A549 (cell line): ENCODE measurements at places on chromosomes 12 and 14.
A peak's percentile ranks its signal among the peaks of the same experiment; 100 is the strongest.

DNA sequence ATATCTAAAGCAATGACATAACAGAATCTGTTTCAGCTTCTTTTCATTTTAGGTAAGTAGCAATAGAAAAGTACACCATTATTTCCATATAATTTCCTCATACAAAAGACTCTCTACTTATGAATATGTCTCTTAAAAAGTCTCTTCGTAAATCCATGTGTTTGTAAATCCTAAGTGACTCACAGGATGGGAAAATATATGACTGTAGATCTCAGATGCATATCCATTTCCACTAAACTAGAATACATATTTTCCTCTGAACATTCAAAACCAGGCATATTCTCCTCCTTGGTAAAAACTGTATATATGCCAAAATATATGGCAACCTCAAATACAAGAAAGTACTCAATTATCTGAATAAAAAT is 93.6 kb downstream of the TXNDC16 start:
- DNase-seq = no peak

DNA sequence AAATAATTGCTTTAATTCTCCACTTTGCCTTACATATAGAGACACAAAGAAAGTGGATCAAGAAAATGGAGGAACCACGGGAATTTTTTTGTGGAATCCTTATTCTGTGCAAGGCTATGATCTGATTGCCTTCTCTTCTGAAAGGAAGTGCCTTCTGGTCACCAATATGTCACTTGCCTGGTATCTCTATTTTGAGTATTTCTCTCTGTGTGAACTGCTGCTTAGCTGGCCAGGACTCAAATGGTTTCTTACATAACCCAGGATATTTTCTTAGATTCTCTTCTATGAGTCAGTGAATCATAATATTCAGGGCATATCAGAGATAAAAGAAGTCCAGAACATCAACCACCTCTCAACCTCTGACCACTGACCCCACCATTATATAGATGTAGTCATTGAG is 156.1 kb downstream of the DIO2 start:
- DNase-seq = no peak

GRCh38 chr14:50882932-50883826 is 11.3 kb downstream of the ABHD12B start:
- DNase-seq = no peak

GRCh38 chr12:30202521-30203254 is 418.9 kb upstream of the TMTC1 start:
- no peak for DNase-seq

GRCh38 chr12:102702447-102703114 is 214.5 kb downstream of the PAH start:
- peak; percentile 53 for DNase-seq

DNA sequence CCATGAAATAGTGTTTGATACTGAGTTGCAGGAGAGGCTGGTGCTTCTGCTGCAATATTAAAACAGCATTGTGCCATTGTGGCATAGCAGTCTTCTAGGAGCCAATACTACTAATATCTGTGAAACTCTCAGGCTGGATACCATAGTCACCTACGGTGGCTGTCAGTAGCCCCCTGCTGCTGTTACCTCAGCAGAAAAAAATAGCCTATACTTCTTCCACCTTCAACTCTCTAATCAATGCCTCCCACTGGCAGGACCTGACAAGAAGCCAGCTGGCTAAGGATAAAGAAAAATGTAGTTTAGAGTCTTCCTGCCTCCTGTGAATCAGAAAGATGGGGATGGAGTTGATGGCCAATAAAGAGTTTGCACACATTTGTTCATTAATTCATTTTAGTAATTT is 91.6 kb downstream of the PDE3A start:
- DNase-seq = no peak

- no peak for DNase-seq
Observed at GRCh38 chr12:110174373-110174996, 50.3 kb downstream of the IFT81 start.

- DNase-seq = peak; percentile 25
Observed at GRCh38 chr14:69693801-69694729, 72.9 kb upstream of the SRSF5 start.

DNA sequence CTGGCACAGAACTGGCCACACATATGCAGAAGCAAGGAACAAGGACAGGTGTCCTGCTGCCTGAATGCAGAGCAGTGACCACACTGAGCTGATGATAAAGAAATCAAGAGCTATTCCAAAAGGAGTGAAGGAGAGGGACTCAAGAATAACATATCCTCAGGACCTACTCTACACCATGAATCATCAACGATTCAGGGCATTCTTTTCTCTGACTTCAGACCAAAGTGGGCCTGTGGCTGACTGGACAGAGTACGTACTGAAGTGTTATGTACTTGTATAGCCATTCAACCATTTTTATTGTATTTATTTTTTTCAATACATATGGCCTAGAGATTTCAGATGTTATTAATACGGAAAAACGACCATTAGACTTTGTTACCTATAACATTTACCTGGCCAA is 177.5 kb upstream of the TMTC1 start:
- no peak for DNase-seq

GRCh38 chr14:56322531-56322930 is 204.3 kb downstream of the PELI2 start:
- DNase-seq = no peak

DNA sequence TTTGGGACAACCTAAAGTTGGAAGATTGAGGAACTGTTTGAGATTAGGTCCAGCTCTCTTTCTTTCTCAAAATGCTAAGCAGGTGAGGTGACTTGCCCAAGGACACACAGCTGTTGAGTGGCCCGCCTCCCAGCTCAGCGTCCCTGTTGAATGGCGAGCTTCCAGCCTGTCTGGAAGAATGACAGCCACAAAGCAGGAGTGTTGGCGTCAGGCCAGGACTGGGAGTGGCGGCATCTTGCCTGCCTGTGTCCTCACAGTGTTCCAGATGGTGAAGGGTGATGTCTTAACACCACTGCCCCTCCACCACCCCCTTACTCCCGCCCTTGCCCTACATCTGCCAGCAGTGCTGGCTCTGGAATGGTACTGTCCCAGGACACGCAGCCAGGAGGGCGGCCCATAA is 4.4 kb upstream of the CEBPE start:
- no peak for DNase-seq

DNA sequence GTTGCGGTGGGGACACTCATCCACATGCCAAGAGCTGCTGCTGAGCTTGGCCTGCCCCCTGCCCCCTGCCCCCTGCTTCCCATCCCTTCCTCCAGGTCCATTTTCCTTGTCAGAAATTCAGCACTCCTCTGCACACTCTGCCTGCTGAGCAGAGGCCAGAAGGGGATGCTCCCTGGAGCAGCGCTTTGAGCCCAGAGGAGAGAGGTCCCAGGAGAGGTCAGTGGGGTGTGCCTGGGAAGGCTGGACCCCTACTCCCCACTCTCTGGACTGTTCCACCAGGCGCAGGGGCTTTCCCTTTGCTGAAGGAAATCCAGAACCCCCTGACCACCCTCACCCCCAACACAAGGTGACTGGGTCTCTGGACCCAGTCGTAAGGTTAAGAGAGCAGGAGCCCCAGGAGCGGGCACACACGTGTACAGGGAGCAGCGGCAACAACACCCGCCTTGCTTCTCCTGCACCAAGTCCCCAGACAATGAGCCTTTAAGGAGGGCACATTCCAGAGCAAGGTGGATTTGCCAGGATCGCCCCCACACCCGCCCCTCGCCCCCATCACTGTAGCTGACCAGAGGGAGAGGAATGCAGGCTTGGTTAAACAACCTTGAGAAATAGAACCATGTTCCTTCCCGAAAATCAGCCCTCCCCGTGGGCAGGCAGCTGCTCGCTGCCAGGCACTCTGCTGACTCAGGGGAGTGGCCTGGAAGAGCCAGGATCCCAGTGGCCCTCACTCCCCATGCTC is 30.7 kb downstream of the ISCA2 start:
- no peak for DNase-seq

DNA sequence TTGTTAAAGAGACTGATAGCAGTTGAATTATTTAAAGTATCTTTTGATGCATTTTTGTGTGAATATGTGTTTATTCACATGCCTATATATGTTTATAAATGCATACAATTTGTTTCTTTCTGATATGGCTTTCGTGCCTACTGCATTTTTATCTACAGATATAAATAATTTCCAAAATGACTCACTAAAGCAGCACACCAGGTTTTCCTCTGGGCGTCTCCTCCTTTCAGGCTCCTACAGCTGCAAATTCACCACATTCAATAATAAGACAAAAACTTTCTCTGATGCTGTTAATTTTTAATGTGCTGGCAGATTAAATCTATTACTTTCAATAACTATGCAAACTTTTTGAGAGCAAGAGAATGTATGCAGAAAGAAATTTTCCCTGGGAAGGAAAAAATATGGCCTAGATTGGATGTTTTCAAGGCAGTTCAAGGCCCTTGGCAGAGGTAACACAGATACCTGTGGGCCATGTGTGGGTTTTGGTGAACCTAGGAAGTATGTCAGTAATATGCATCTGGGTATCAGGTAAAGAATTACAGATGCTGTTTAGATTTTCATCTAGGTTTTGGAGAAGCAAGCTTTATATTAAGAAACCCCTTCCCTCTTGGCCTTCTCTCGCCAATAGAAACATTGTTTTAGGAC is 381.8 kb downstream of the EGLN3 start:
- no peak for DNase-seq

- no peak for DNase-seq
Observed at GRCh38 chr14:30678926-30679431, 56.9 kb downstream of the SCFD1 start.

- no peak for DNase-seq
Observed at GRCh38 chr14:21070083-21070609, at the start of gene ARHGEF40. Gene ARHGEF40 (plus strand): TSS chr14:21070304. CDS start chr14:21070397, 93 bp downstream.

GRCh38 chr14:100523843-100524169 is 63.4 kb downstream of the BEGAIN start:
- DNase-seq = no peak

GRCh38 chr14:102087762-102088011 is 843 bp upstream of the HSP90AA1 start:
- no peak for DNase-seq

DNA sequence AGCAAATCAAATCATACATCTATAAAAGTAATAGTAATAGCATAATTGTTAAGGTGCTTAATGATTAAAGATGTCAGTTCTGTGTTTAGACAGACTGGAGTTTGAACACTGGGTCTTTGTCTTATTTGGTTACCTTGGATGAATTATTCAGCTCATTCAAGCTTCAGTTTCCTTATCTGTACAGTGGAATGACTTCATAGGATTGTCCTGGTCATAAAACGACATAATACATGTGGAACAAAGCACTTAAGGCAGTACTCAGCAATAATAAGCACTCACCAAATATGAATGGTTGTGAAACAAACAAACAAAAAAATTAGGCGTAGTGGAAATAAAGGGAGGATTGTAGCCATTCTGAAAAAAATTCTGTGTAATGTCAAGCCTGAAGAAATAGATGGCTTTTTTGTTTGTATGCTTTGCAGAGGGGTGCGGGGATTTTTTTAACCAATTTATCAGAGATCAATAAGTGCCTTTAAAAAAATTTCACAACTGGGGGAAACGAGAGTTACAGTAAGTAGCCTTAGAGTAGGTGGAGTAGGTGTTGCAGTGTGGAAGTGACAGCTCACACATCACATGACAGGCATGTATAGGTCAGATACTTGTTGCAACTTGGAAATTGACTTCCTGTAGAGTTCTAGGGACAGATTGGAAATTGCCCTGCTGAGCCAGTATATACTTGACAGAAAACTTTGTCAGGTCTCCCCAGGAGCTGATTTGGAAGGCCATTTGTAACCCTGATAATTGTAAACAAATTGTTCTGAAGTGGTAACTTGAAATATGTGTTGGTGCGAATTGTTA is 157.7 kb downstream of the SLC15A5 start:
- no peak for DNase-seq

- no peak for DNase-seq
Observed at GRCh38 chr14:61616524-61617185, 78.7 kb upstream of the HIF1A start.

DNA sequence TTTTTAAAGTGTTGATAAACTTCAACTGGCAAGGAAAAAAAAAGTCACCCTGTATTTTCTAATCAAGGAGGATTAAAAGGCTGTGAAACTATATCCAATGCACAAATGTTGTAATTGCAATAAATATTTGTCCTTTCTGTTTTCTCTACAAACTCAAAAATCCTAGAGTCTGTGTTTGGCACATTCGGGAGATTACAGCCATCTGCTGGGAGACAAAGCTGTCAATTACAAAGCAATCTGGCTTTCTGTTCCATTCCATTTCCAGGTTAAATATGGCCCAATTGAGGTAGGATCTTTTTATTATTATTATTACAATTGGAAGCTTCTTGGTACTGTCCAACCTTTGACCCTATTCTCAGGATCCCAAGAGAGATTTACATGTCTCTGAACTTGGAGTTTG is 295.9 kb downstream of the DIO2 start:
- DNase-seq = no peak

DNA sequence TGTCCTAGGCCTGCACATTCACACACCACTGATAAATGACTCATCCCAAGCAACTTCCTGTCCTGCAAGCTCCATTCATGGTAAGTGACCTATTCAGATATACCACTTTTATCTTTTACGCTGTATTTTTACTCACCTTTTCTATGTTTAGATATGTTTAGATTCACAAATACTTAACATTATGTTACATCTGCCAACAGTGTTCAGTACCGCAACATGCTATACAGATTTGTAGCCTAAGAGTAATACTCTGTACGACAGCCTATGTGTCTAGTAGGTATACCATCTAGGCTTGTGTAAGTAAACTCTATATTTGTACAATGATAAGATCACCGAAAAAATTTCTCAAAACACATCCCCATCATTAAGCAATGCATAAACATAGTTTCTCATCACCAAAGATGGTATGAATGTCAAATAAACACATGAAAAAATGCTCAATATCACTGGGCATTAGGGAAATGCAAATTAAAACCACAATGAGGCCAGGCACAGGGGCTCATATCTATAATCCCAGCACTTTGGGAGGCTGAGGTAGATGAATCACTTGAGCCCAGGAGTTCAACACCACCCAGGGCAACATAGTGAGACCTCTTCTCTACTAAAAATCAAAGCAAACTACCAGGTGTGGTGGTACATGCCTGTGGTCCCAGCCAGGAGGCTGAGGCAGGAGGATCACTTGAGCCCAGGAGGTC is 20.7 kb downstream of the ATXN2 start:
- DNase-seq = peak; percentile 64

- no peak for DNase-seq
Observed at GRCh38 chr12:132571051-132571450, 39.3 kb downstream of the LRCOL1 start.

DNA sequence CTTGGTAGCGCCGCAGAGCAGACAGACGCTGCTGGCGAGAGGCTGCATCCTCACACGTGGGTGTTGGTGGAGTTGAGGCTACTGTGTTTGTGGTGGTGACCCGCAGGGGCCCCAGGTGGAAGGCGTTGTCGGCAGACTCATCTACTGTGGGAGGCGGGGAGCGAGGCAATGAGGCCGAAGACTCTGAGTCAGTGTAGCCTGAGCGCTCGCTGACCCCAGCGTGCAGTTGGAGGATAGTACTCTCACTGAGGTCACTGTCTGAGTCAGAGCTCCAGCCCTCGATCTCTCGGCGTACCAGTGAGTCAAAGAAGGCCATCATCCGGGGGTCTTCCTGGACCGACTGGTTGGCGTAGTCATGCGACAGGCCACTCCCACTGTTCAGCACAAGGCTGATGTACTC is 76.0 kb upstream of the ACTN1 start:
- DNase-seq = no peak
